LHCN-M2 (cell line): ENCODE measurements at places on chromosomes 1 and 21. TPM values are rescaled to one million over a fixed set of nuclear protein-coding genes. Genes with fewer than 3 reads are reported as not detected.

Gene NCDN
- 40.6 and 43.8 TPM in 2 replicates for total RNA-seq

- no peak for DNase-seq
Measured at GRCh38 chr1:19028110-19028509, 71.6 kb upstream of the IFFO2 start.

Gene OR2T29
- not detected in 2 replicates for total RNA-seq

- DNase-seq = no peak
Measured at GRCh38 chr1:198273748-198274295, 117.0 kb downstream of the NEK7 start.

Gene PGLYRP3
- not detected in 2 replicates for total RNA-seq

DNA sequence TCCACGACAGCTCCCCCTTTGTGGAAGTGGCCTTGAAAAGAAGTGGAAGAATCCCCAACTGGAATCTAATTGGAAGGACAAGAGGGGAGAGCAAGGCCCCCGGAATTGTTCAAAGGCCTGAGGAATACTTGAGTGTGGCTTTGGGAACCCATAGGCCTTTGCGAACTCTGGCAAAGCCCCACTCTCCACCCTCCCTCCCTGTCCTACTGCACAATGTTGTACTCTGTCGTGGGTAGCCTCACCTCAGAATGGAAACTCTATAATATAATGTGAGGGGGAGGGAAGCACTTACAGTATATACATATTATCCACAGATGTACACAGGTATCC lies 28.5 kb downstream of the PLPP3 start:
- DNase-seq = no peak

DNA sequence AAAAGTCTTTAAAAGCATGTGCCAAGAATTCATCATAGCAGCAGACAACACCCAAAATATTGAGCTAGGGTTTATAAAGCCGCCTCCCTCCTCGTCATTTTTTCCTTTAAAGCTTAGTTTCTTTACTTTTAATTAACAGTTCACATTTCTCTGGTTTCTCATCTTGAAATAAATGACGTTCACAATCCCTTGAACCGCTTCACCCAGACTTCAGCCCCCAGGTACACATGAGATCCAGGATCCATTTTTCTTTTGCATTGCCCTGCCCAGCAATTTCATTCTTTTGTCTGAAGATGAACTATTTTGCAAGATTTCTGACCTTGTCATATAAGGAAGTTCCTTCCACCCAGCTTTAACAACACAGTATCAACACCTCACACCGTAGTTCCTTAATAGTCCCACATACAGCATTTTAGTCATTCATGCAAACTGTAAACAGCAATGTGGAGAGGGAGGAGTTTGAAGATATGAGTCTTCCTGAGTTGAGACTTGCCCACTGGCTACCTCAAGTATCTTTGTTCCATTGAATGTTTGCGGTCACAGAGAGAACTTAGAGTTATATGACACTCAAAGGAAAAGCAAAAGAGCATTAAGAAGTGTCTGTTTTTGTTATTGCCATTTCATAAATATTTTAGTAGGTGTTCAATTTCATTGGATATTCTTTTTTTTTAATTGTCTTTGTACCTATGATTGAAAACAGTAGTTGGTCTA lies 35.3 kb upstream of the CACYBP start:
- no peak for DNase-seq

DNA sequence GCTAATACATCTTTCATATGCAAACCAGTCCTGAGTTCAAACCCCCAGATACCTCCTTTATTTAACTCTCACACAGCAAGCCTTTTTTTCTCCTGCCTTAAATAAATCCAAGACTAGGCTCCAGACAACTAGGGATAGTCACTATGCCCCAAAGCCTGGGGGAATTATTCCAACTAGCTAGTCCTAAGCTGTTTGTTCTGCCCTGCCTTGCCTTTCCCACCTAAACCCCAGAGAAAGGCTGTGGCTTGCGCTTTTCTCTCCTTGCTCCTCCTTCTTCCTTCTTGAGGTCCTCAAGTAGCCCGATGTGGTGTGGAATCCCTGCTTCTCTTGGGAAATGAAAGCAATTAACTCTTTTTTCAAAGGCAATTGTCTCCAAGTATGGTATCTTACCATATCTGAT lies 31.8 kb downstream of the C1orf87 start:
- no peak for DNase-seq

GRCh38 chr1:10901091-10901890 lies 104.8 kb upstream of the CASZ1 start:
- DNase-seq = no peak

DNA sequence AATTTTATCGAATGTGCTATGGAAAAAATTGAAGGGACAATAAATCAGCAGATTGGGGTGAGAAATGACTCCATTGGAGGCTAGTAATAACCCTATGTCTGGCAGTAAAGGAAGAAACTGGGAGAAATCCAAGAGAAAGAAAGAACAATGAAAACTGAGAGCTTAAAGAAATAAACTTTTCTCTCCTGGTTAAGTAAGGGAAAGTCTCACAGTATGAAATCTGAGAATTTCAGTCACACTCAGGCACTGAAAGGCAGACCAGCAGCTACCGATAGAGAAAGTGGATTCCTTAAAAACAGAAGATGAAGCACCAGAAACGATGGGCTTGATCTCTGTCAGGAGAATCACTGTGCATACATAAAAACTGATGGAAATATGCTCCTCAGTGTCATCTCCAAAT lies 404.2 kb downstream of the PLPP3 start:
- DNase-seq = no peak

- peak; percentile 32 for DNase-seq
Measured at GRCh38 chr1:26020941-26021646, 481 bp upstream of the EXTL1 start.

- no peak for DNase-seq
Measured at GRCh38 chr1:62358665-62359373, 39.6 kb upstream of the KANK4 start.

Gene PRR9
- total RNA-seq = not detected in 2 replicates

DNA sequence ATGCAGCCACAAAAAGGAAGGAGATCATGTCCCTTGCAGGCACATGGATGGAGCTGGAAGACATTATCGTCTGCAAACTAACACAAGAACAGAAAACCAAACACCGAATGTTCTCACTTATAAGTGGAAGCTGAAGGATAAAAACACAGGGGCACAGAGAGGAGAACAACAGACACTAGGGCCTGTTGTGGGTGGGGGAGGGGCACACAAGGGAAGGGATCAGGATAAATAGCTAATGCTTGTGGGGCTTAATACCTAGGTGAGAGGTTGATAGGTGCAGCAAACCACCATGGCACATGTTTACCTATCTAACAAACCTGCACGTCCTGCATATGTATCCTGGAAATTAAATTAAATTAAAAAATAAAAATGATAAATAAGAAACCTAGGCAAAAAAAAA lies 969.9 kb downstream of the TTLL7 start:
- DNase-seq = no peak

DNA sequence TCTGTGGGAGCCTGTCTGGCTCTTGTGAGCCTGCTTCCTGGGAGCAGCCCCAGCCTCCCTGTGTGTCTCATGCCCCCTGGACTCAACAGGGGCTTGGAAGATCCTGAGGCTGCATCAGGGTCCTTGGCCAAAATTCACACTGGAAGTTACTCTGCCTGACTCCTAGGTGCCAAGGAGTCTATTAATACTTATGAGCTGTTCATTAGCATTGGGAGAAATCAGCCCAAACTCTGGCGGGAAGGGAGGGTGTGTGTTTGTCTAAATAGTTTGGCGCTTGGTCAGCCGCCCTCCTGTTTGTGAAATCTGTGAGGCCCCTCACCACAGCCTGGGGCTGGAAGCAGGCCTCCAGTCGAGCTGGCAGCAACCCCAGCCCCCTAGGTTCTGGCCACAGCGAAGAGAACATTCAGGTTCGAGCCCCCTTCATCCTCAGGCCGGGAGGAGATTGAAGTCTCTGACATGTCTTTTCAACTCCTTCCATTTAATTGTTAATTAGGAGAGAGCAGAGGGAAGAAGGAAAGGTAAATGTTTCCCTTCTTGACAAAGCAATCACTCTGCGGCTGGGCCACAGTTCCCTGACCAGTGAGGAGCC lies 82.1 kb upstream of the F3 start:
- no peak for DNase-seq

Gene AMY1B
- not detected in 2 replicates for total RNA-seq

DNA sequence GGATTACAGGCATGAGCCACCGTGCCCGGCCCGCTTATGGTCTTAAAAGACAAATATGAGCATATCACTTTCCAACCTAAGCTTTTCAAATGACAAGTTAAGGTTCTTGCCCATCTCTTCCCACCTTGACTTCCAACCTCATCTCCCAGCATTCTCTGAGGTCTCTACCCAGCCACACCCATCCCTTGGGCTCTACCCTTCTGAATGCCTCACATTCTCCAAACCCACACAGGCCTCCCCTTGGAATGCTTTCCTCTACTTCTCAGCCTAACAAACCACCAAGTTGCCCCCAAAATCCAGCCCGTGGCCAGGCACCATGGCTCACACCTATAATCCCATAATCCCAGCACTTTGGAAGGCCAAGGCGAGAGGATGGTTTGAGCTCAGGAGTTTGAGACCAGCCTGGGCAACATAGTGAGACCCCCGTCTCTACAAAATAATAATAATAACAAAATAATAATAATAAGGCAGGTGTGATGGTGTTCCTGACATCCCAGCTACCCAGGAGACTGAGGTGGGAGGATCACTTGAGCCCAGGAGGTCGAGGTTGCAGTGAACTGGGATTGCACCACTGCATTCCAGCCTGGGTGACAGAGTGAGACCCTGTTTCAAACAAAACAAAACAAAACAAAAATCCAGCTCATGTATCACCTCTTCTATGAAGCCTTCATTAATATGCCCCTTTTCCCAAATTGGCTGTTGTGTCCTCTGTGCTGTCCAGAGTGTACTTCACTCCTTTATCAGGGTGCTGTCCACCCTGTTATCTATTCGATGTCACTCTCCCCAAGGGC lies 11.2 kb downstream of the DCST2 start:
- DNase-seq = no peak

- peak; percentile 77 for DNase-seq
Measured at GRCh38 chr1:226547754-226548191, 791 bp upstream of the STUM start.

- DNase-seq = peak; percentile 49
Measured at GRCh38 chr1:68269637-68270430, 37.5 kb upstream of the WLS start.

- DNase-seq = no peak
Measured at GRCh38 chr1:26959722-26960624, at the start of gene KDF1. Gene KDF1 (minus strand): TSS chr1:26960468. CDS start chr1:26952380, 8,088 bp downstream.

DNA sequence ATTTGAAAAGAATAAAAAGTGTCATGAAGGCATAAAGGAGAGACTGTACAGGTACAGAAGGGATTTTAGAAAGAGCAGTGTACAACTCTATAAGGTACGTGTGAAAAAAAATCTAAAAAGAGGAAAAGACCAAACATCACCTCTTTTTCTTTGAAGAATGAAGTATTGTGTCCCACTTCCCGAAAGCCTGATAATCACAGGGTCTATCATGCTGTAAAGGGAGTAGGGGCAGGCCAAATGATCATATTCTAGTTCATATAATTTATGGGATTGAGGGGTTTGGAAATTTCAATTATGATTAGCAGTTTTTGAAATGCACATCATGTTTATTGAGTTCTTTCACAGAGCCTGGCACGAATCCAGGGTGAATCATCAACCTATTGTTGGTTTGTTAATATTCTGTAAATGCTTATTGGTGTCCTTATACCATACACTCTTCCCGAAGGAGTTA lies 910 bp upstream of the RERE start:
- peak; percentile 76 for DNase-seq

DNA sequence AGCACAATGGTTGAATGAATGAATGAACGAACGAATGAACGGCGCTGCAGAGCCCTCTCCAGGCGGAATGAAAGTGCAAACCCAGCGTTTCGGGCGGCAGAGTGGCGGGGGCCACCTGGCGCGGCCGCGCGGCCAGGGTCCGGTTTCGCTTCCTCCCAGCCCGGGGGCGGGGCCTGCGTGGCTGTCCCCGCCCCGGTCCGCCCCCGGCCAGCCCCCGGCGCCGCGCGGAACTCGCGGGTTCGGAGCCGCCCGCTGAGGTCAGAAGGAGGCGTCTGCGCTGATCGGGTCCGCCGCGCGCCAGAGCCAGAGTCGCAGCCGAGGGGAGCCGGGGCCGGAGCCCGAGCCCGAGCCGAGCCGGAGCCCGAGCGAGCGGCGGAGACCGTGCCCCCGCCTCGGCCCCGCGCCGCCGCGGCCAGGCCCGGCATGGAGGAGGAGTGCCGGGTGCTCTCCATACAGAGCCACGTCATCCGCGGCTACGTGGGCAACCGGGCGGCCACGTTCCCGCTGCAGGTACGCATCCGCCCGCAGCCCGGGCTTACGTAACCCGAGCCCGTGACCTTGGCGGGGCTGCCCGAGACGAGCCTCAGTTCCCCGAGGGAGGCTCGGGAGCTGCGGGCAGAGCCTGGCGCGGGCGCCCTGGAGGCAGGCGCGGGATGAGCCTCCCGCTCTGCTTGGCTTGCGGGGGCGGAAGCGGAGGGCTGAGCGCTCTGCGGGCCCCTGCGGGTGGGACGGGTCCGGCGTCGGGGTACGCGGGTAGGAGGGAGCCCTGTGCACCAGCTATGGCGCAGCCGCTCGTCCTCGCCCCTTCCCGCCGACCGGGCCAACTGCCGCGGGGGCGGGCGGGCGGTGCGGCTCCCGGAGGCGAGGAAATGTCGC lies at the start of gene PDXK:
Gene PDXK, plus strand, starts transcription at position 258 of the 876 bp plus-strand sequence. Its CDS starts 166 bp downstream, at position 424.
- peak; percentile 82 for DNase-seq

GRCh38 chr1:3481046-3481445 lies 26.6 kb downstream of the ARHGEF16 start:
- no peak for DNase-seq

Gene OVAAL
- 0.11 TPM in 1 of 2 replicates, not detected in the other for total RNA-seq

- DNase-seq = no peak
Measured at GRCh38 chr1:204457666-204458065, 36.9 kb downstream of the PIK3C2B start.

- DNase-seq = no peak
Measured at GRCh38 chr21:18477043-18477442, 73.5 kb upstream of the TMPRSS15 start.

Gene ATAD3C
- total RNA-seq = not detected in 2 replicates

Gene CFAP126
- total RNA-seq = not detected in 2 replicates

- peak; percentile 4 for DNase-seq
Measured at GRCh38 chr21:42644223-42645208, 8.9 kb upstream of the PDE9A start.

Gene FMO2
- not detected in 2 replicates for total RNA-seq

DNA sequence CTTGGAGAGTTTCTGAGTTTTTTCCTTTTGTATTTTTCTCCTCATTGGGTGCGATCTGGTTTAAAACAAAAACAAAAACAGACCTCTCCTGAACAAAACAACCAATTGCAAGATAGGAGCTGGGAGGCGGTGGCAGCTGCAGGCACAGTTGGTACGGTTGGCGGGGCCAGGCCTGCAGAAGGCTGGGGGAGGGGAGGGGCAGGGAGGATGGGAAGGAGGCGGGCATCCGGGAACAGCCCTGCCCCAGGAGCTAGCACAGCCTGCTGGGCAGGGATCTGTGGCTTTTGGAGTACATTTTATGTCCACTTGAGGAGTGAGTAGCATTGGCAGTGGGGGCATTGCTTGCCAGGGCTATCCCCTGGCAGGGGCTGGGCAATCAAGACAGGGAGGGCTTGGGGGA lies 5.2 kb downstream of the CAPN9 start:
- peak; percentile 46 for DNase-seq

- peak; percentile 36 for DNase-seq
Measured at GRCh38 chr21:21183092-21183491, 184.9 kb downstream of the NCAM2 start.

GRCh38 chr21:41783476-41784180 lies 16.8 kb upstream of the RIPK4 start:
- DNase-seq = no peak

GRCh38 chr21:35779690-35780570 lies 280.4 kb downstream of the SETD4 start:
- DNase-seq = peak; percentile 85
